H7 (cell line): ENCODE measurements at places on chromosomes 4 and X.
A peak's percentile ranks its signal among the peaks of the same experiment; 100 is the strongest.

DNA sequence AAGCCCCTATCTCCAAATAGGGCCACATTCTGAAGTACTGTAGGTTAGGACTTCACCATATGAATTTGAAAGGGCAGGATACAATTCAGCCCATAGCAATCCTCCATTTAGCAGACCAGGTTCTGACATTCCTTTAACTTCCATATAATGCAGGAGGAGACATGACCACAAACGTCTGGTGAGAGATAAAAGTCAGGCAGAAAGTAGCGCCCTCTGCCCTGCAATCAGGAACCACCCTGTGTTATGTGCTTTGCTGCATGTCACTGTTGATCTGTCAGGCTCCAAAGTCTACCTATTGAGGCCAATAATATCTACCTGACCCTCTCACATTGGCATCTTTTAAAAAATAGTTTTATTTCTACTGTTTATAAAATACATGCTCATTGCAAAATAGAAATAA, 30.2 kb upstream of the SEPSECS start:
- no peak for DNase-seq

DNA sequence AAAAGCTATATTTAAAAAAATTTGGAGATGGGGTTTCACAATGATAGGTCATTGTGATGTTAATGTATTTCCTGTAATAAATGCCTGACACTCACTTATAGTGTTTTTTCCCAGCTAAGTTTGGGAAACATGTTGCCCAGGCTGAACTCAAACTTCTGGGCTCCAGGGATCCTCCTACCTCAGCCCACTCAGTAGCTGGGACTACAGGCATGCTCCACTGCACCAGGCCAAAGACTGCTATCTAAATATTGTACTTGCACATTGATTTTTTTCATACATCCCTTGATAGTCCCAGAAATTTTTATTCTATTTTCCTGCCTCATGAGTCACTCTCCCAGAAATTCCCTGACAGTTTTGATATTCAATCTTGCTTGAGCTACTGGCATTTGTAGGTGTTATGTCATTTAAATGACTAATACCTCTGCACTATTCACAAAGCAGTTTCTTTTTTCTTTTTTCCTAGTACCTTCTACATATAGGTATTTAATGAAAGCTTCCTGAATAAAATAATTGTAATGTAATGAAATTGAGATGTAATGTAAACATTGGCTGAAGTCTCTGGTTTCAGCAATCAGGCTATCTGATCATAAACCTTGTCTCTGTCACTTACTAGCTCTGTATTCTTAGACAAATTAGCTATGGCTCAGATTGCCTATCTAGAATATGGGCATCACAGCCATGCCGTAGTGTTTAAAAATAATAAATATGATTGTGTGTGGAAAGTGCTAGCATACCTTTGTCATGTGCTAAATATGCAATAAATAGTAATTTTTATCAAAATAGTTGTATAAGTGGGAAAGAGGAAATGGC, 1973.0 kb upstream of the AGA start:
- no peak for DNase-seq

DNA sequence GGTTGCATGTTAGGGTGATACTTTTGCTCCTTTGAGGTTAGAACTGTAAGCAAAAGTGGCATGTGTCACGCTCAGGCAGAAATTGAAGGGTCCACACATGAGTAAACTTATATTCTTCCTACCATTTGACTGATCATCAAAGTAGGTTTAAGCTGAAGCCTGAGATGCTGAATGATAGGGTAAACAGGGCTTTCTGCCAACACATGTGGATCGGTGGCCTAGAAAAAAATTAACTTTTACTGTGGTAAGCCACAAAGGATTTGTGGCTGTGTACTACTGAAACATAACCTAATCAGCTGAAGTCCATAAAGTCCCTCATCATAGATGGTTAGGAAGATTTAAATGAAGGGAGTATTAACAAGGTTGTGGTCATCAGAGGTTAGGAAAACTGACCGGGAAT, 1070.1 kb downstream of the STPG2 start:
- DNase-seq: no peak

- DNase-seq: peak; percentile 4
These were observed 201.3 kb upstream of the GNPDA2 start for GRCh38 chr4:44927399-44928380.

DNA sequence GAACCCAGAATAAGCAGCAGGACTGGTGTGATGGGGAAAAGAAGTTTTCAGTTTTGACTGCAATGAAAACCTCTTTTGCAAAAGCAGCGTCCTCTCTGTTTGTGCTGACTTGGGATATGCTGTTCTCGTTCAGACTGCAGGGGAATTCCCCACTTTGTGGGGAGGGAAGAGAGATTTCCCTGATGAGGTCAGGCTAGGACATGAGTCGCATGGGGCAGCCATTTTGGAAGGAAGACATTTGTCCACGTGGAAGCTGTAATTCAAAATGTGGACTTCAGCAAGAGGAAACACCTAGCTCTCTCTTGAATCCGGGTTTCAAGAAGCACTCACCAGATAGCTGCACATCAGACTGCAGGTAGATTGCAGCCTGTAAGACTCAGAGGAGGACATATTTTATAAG, 39.3 kb downstream of the ING2 start:
- DNase-seq: no peak

GRCh38 chr4:165308166-165308565, 19.3 kb upstream of the MSMO1 start:
- no peak for DNase-seq

- DNase-seq: no peak
These were observed 470.8 kb upstream of the IGFBP7 start for GRCh38 chr4:57580710-57581599.

DNA sequence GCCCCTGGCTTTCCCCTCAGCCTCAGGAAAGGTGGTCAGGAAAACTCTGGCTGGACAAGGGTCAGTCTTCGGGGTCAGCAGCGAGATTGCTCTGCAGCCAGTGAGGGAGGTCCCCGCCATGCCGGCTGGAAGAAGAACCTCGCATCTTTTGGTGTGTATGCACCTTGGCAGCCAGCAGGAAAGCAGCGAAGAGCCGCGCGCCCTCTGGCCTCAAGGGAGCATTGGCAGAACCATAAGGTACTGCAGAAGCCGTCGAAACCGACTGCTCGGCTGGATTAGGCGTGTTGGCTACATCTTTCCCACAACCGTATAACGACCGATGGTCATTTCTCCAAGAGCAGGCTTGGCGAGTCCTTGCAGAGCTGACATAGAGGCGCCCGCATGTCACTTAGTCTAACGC, 48.3 kb downstream of the GPR143 start:
- no peak for DNase-seq

- DNase-seq: no peak
These were observed 5.4 kb upstream of the ADGRG2 start for GRCh38 chrX:19127649-19128168.

- DNase-seq: no peak
These were observed 57.0 kb downstream of the LCORL start for GRCh38 chr4:17964576-17964975.
